ENCODE measurements at places on chromosomes 5 and 9.

- DNase-seq, result no peak
Measured at GRCh38 chr5:108320231-108320630, 61.7 kb downstream of the FBXL17 start.

DNA sequence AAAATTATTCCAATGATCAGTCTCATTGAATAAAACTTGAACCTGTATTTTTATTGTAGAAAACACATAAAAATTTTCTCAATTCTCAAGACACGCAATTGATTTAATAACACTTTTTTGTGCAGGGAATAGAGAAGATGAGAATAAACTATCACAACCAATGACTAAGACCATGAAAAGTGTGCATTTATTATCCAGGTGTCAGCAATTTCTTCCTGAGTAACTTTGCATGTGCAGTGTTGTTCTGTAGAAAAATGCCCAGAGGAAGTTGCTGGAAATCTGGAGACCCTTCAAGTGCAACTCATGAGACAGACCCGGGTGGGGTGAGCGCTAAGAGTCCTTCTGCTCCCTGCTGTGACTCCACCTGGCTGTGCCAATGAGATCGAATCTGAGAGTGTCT lies 405.7 kb downstream of the SEMA5A start:
- DNase-seq, result no peak

- DNase-seq, result no peak
Measured at GRCh38 chr9:18601956-18602355, 128.0 kb downstream of the ADAMTSL1 start.

- DNase-seq, result no peak
Measured at GRCh38 chr5:108884736-108885135, 137.0 kb downstream of the FER start.

DNA sequence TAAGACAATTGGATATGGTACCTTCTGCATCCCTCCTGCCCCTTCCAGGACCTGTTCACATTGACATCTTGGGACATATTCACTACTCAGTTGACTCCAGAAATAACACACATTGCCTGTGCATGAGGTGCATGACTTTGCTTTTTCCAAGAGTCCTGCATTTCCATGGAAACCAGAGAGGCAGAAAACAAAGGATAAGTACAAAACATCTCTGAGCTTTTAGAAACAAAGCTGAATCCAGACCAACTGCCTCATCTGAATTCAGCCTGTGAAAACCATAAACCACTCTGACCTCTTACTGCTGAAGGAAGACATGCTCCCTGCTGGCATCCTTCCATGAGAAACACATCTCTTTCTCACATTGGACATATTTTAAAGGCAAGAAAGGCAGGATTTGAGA lies 695.1 kb downstream of the TAF11L14 start:
- DNase-seq, result no peak

- no peak for DNase-seq
Measured at GRCh38 chr5:147734894-147735293, 47.6 kb downstream of the JAKMIP2 start.

All from amygdala (tissue), 56 donors.